ENCODE measurements at places on chromosomes 7 and 10.

DNA sequence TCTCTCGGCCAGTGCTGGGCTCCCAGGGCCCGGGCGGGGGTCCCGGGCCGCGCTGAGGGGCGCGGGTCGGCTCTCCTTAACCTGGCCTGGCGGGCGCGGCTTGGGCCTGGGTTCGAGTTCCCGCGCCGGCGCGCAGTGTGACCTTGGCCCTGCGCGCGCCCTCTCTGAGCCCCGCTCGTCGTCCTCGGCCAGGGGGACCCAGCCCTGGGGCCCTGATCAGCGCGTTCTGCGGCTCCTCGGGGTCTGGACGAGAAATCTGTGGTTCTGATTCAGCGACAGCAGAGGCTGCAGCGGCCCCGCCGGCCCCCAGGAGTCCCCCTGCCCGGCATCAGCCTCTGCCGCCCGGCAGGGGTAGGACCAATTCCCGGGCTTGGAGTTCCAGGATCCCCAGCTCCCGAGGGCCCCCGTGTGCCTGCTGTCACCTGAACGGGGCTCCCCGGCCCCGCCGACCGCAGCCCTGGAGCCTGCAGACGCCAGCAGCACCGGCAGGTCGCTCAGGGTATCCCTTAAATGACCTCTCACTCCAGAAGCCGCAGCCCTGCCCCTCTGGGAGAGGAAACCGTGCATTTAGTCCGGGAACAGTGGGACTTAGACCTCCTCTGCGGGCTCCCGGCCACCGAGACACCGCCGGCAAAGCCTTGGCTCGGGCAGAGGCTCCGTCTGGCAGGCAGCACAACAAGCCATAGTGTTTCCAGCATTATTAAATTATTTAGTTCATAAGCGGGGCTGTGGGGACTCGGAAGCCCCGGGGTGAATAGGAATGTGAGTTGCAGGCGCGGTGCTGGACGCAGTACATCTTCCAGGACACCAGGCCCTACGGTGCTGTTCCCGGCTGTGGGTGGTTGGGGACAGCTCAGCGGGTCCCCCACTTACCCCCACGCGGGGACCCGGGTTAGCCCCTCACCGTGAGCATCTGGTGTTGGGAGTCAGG is 572 bp downstream of the CHST12 start:
- peak; percentile 55 for DNase-seq

GRCh38 chr7:152760854-152761748 is 1.5 kb downstream of the ACTR3B start:
- no peak for DNase-seq

DNA sequence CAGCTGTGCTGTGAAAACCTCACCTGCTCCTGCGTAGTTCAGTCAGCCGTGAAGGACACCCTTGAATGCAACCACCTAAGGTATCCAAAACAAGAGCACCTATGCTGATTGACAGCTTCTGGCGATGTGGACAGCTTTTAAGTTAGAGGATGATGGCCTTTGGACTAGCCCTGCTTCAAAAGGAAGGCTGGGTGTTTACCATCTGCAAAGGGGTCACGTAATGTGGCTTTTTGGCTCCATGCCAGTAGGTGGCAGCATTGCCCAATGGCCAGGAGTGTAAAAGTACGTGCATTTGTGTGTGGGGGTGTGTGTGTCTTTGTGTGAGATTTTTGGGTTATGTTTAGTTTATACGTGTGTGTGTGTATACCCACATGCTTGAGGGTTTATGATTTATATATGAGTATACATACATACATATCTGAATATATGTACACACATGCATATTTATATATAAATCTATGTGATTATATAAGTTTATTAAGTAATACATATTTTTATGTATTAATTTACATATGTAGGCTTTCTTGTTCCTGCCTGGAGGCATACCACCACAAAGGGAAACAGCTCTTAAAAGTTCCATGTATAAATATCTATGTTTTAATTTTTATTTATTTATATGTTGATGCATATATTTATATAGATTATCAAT is 236.3 kb upstream of the ANKRD30A start:
- DNase-seq: peak; percentile 33

DNA sequence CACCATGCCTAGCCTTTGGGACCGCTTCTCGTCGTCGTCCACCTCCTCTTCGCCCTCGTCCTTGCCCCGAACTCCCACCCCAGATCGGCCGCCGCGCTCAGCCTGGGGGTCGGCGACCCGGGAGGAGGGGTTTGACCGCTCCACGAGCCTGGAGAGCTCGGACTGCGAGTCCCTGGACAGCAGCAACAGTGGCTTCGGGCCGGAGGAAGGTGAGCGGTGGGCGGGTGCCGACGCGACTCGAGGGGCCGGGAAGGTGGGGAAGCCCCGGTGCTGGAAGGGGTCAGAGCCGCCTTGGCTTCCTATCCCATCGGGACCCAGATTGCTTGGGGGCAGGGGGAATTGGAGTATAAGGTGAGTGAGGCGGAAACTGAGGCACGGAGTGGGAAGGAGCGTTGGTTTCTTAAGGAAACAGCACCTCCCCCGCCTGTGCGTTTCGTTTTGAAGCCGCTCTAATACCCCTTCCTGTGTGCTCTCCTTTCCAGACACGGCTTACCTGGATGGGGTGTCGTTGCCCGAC is 547 bp downstream of the DDIT4 start:
- no peak for DNase-seq

DNA sequence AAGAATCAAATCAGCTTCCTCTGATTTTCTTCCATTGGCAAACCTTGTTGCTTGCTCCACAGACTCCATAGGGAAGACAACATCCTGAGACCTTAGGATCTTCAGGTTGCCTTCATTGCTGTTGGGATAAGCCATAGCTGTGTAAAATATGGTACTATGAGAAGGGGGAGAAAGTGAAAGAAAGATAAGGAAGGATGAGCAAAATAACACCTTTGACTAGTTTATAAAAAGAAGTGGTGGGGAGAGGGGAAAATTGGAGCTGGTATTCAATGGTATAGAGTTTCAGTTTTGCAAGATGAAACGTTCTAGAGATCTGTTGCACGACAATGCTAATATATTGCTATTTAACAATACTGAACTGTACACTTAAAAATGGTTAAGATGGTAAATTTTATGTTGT is 180.4 kb upstream of the PHYHIPL start:
- no peak for DNase-seq

GRCh38 chr10:10141782-10142382 is 875.8 kb upstream of the CELF2 start:
- no peak for DNase-seq

DNA sequence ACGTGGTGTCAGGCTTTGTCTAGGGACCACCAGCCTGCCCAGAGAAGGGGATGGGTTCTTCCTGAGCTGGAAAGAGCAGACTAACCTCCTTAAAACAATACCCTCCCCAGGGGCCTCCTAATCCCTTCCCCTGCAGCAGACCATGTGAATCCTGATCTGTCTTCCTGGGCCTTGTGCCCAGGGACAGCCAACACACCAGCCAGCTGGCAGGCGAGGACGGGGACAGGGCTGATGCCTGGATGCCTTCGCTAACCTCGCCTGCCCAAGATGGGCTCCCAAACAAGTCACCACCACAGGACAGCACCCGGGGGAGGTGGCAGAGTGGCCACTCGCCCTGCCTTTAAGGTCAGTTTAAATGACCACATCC is 17.6 kb downstream of the PODXL start:
- no peak for DNase-seq

- no peak for DNase-seq
Measured at GRCh38 chr10:15739254-15739970, 19.7 kb upstream of the ITGA8 start.

DNA sequence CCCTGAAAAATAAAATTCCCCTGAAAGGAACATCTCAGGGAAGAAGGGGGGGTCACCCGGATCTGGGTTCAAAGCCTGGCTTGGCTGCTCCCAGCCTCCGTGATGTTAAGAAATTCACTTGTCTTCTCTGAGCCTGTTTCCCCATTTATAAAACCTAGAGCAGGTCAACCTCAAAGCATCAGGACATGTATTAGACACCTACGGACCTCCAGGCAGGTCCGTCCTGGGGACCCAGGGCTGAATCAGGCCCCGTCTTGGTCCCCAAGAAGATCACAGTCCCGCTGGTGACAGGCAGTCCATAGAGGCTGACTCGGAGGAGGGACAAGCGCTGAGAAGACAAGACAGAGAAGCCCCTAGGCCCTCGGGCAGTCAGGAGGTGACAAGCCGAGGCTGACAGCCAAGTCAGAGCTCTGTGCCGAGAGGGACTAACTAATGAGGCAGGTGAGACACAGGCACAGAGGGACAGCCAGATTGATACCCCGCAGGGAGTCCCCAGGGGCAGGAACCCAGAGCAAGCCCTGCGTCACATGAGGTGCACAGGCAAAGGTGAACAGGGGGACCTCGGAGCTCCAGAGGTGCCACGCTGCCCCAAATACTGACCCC is 2.9 kb downstream of the MYL10 start:
- no peak for DNase-seq

- DNase-seq: no peak
Measured at GRCh38 chr7:26513948-26514347, 222.3 kb downstream of the SNX10 start.

DNA sequence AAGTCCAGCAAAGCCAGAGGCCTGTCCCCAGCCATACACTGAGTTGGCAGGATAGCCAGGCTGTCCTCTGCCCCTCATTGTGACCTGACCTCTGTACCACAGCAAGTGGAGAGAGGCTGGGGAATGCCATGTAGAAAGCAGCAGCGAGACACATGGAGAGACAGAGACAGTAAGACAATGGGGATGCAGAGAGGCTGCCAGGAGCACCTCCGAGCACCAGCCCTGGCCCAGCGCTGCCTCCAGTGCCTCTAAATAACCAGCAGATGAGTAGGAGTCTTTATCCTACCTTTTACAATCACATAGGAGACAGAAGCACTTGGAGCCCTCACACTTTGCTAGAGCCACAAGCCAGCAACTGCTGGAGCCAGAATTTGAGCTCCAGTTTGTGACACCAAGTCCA is 8.1 kb downstream of the GDF2 start:
- DNase-seq: no peak

DNA sequence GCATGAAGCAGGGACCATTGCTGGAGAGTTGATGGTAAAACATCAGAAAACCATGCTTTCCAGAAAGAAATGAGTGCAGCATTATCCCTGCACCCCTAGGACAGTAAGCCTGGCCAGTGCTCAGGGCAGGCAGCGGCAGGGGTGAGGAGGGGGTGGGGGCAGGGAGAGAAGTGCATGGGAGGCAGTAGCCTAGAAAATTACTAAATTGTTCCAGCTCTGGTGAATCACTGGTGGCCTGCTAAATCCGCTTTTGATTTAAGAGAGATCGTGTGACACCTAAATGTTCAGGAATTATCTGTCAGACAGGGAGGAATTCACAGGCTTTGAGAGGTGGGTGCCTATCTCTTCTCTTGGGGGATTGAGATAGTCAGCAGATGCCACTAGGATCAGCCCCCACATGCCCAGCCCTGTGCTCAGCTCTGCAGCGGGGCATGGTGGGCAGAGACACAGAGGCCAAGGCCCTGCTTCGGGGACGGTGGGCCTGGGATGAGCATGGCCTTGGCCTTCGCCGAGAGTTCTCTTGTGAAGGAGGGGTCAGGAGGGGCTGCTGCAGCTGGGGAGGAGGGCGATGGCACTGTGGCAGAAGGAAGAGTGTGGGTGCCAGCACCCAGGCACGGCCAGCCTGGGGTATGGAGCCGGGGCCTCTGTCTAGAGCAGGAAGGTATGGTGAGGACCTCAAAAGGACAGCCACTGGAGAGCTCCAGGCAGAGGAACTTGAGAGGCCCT is 5.0 kb upstream of the AQP1 start:
- DNase-seq: no peak

GRCh38 chr7:3641582-3641981 is 340.5 kb downstream of the SDK1 start:
- DNase-seq: no peak

GRCh38 chr10:25048450-25048849 is 32.0 kb downstream of the THNSL1 start:
- no peak for DNase-seq

DNA sequence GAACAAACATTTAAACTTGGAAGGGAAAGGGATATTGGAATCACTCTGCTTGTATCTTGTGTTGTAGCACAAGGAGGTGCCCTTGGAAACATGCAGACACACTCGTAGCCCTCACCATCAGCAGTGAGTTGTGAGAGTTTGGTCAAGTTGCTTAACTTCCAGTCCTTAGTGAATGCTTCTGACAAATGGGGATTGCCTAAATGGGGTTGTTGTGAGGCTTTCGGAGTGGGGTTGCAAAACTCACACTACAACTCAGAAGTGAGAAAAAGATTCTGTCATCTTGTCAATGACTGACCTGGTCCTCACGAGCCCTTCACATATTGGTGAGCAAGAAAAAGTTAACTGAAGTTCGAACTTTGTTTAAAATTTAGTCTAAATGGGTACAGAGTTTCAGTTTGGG is 29.0 kb upstream of the GSDME start:
- DNase-seq: no peak

DNA sequence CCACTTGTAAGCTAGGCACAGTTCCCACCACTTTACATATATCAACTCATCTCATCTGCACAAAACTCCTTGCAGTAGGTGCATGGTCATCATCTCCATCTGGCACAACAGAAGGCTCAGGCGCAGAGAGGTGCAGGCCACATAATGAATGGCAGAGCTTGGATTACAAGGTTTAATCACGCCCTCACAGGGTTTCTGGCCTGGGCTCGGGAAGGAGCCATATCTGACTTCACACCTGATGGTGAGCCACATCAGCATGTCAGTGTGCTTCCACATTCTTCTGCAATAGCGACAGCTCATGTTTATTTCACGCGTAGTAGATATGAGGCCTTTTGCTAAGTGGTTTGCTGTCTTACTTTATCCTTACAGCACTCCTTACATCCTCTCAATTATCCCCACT is 650.2 kb downstream of the INHBA start:
- DNase-seq: no peak

Data from stimulated activated naive CD8-positive, alpha-beta T cell treated with anti-CD3 and anti-CD28 coated beads, Interleukin-15, amount 100 ng/mL, for 72 hours (primary cell).